ENCODE measurements at places on chromosomes 2 and 18.

DNA sequence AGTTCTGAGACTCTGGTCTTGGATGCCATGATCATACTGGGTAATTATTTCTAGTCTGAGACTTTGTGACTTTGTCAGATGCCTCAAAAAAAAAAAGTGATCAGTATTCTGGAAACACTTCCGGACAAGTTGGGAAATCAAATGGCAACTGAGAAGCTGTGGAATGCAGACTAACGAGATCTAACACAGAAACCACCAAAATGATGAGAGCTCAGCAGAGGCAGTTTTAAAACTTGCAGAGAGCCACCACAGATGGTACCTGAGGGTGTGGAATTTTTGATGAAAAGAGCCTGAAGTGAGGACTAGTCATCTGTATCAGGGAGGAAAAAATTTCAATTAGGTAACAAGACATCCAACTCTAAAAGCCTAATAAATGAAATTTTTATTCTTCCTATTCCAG, 5.5 kb upstream of the GPR75 start:
- DNase-seq: no peak

GRCh38 chr18:36653870-36654269, 174.9 kb downstream of the TPGS2 start:
- DNase-seq: no peak

DNA sequence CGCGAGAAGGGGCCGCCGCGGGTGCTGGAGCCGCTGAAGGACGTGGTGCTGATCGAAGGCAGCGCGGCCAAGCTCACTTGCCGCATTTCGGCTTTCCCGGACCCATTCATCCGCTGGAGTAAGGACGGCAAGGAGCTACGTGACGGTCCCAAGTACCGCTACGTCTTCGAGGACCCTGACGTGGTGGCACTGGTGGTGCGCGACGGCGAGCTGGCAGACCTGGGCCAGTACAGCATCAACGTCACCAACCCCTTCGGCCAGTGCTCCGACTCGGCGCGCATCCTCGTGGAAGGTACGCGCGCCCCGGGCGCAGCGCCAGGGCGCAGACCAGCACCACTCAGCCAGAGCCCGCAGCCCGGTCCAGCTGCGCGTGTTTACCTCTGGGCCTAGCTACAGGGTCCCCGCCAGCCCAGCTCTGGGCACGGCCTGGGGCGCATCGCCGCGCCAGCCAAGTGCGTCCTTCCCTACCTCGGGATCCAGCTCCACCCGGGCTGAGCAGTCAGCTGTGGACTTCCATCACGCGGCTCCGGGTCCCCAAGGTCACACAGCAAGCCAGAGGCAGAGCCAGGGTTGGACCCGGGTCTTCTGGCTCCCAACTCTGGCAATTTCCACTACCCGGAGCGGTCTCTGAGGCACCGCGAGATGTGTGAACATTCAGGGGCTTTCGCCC, 1.7 kb upstream of the GMPPA start:
- no peak for DNase-seq

GRCh38 chr2:158725441-158725891, 69.7 kb upstream of the DAPL1 start:
- DNase-seq: no peak

GRCh38 chr2:72985891-72986683, 68.8 kb downstream of the EMX1 start:
- peak; percentile 16 for DNase-seq

GRCh38 chr2:24456599-24457556, 34.2 kb upstream of the NCOA1 start:
- peak; percentile 45 for DNase-seq
